Activated CD8-positive, alpha-beta memory T cell treated with anti-CD3 and anti-CD28 coated beads for 1 hour (primary cell): ENCODE measurements at places on chromosomes 5 and 9.

GRCh38 chr5:1761453-1761755 lies 38.2 kb downstream of the MRPL36 start:
- DNase-seq, result no peak

- DNase-seq, result no peak
Measured at GRCh38 chr9:27293996-27294395, 3.0 kb downstream of the EQTN start.

- no peak for DNase-seq
Measured at GRCh38 chr5:100889165-100889743, 13.8 kb downstream of the ST8SIA4 start.

DNA sequence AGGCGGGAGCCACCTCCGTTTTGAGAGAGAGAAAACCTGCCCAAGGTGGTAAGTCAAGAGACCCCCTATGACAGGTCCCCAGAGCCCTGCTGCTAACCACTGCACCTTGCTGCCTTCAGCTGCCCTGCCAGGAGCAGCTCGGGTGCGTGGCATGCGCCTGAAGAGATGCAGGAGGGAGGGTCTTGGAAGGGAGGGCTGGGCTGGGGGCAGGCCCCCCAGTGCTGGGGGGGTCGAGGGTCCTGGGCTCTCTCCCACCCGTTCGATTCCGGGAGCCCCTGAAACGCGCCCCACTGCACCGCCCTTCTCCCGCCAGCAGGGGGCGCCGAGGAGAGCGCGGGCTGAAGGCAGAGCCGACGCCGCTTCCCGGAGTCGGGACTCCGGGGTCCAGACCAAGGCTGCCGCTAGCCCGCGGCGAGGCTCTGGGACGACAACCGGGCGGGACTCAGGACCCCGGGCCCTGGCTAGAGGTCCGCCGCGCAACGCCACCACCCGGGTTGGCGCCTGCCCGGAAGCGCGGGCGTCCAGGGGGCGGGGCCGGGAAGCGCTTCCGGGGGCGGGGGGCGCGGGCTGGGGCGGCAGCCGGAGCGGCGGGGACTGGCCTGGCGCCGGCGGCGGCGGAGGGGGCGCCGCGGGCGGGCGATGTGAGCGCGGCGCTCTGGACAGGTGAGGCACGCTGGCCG lies at the start of gene ZBTB34:
Gene ZBTB34 (plus strand): TSS at position 563 of the 680 bp plus-strand sequence. CDS start 18,761 bp downstream, outside the sequence.
- peak; percentile 68 for DNase-seq

DNA sequence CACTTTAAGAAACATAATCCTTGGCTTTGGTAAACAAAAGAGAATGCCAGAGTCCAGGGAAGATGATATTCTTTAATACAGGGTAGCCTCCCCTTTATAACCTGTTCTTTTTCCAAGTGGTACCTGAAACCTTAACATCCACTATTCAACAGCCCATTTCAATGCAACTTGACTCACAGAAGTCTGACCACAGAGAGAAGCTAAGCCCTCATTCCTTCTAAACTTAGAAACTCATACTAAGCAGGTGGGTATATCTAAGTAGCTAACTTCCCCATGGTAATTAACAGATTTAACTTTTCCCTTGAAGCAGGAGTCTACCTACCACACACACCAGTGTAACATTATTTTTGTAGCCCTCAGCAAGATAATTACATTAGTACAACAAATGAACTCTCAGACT lies 91.9 kb downstream of the CEMIP2 start:
- DNase-seq, result no peak
